ENCODE measurements at places on chromosomes 2 and 18.

DNA sequence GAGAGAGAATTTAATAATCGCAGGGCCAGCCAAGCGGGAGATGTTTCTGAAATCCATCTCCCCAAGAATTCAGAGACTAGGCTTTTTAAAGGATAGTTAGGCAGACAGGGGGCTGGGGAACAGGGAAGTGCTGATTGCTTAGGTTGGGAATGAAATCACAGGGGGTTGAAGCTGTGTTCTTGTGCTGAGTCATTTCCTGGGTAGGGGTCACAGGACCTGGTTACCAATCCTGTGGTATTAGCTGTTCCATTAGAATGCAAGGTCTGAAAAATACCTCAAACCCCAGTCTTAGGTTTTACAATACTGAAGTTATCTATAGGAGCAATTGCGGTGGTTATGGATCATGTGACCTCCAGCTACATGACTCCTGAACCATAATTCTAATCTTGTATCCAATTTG is 4.6 kb downstream of the SP140 start:
- DNase-seq: no peak

DNA sequence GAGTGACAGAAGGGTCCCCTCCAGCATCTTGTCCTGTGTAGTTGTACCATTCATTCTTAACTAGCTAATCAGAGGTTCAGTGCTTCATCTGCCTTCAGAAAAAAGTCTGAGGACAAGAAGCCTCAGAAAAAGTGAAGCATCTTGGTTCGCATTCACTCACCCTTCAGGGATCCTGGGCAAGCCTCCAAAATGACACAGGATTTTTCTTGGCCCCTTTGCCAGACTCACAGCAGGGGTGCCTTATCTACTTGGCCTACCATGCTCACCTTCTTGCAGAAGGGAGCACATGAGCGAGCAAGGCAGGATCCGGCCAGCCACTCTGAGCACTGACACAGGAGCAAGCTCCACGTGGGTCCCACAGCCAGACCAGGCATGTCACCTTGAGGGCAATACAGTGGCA is 43.1 kb upstream of the XDH start:
- DNase-seq: no peak

GRCh38 chr2:177518754-177519153 is 126.2 kb downstream of the AGPS start:
- DNase-seq: no peak

DNA sequence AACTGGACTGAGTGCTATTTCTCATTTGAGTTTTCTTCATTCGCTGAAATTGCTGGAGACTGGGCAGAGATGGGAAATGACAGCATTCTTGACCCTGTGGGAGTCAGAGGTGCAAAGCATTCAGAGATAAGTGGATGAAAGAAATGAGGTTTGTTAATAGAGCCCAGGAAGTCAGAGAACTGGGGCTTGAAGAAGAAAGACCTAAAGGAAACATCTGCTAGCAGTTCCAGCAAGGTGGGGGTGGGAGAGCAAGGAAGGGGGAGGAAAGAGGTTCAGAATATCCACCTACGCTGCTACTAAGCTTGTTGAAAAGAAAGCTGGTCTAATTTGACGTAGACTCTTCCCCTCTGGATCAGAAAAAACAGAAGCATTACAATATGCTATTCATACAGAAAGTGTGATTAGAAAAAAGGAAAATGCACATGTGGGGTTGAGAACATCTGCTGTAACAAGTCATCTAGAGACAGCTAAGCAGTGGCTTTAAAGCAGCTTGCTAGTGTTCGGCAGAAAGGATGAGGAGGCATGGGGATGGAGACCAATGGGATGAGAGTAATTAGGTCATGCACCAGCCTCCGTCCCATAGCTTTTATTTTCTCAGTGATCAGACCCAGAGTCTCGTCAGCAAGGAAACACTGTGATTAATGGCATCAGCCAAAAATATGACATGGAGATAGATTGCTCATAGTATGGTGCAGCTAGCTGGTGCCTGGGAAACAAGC is 29.7 kb downstream of the NAB1 start:
- no peak for DNase-seq

DNA sequence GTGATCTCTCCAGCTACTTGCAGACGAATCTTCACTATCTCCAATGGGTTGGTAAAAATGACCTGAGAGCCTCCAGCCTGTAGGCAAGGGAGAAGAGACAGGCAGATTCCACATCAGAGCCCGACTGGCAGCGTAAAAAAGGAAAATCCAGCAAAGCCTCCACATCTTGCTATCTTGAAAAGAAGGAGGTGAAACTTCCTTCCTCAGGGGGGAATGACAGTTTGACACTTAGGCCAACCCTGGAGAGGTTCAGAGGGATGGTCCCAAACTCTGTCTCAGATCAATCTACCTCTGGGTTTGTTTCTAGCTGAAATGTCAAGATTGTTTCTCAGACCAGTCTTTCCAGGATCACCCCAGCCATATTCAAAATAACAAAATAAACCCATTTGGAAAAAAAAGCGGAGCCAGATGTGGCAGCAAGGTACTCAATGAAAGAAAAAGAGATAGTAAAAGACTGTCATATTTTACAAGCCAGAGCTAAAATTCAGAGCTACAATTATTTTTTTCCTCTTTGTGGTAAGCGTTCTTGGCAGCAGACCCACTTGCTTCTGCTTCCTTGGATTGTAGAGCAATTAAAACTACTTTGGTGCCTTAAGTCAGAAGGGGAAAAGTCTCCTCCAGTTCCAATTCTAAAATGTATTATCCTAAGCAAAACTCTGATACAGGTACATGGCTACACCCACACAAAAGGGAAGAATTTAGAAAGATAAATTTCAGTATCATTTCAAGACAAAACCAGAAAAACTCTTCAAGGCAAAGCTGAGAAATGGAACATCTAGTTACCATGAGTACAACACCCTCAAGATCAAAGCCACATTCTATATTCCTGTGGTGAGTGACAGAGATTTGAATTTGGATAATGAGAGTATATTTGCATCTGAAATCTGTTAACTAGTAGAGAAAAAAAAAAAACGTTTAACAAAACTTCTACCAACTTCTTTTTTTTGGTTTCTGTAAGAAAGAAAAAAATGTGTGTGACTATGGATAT is 100.1 kb downstream of the SLC25A12 start:
- DNase-seq: no peak

- DNase-seq: no peak
Observed at GRCh38 chr2:235733761-235734160, 239.9 kb downstream of the AGAP1 start.

All from stimulated activated CD8-positive, alpha-beta memory T cell treated with anti-CD3 and anti-CD28 coated beads, Interleukin-7, amount 100 ng/mL, for 1 hour (primary cell).